ENCODE measurements at places on chromosomes 16 and 17.

DNA sequence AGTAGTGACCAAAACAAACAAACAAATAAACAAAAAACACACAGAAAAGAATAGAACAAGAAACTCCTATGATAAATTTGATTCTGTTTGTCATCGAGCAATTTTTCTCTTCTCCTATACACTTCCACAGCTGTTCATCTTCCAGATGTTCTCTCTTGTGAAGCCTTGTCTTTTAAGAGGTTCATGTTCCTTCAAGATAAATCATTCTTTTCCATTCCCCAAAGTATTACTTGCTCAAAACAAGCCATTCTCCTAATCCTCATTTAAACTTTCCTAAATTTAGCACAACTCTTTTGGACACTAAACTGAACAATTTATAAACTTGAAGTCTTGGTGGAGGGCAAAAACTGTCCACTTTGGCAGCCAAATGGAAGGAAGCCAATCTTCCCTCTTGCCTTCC, 103.3 kb downstream of the ABCA8 start:
- no peak for DNase-seq

GRCh38 chr17:70855401-70856054, 686.2 kb downstream of the KCNJ2 start:
- no peak for DNase-seq

GRCh38 chr17:43328650-43329049, 70.1 kb upstream of the ARL4D start:
- DNase-seq: no peak

DNA sequence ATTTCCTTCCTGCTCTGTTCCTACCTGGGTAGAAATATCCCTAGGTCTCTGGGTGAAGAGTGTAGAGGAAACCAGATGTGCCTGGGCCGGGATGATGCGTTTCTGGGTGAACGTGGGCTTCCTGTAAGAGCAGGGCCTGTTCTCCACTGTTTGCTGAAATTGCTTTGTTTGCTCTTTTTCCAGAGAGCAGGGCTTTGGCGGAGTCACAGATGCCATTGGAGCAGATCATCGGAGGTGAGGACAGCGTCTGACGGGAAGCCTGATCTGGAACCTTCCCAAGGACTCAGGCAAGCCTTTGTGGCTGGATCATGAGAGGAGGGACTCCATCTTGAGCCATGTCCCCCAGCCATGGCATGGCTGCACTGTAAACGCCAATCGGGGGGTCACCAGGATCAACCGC, 15.4 kb downstream of the DHODH start:
- no peak for DNase-seq

DNA sequence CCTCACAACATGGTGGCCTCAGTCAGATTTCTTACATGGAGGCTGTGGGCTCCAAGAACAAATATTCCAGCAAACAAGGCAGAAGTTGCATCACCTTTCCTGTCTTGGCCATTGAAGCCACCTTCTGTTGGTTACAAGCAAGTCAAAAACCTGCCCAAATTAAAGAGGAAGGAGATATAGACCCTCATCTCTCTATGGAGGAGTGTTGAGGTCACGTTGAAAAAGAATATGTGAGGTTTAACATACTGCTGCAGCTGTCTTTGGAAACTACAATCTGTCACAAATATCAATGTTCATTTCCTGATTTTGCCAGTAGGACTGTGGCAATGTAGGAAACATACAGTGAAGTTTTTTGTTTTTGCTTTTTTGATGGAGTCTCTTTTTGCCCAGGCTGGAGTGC, 211.4 kb downstream of the COPRS start:
- peak; percentile 40 for DNase-seq

DNA sequence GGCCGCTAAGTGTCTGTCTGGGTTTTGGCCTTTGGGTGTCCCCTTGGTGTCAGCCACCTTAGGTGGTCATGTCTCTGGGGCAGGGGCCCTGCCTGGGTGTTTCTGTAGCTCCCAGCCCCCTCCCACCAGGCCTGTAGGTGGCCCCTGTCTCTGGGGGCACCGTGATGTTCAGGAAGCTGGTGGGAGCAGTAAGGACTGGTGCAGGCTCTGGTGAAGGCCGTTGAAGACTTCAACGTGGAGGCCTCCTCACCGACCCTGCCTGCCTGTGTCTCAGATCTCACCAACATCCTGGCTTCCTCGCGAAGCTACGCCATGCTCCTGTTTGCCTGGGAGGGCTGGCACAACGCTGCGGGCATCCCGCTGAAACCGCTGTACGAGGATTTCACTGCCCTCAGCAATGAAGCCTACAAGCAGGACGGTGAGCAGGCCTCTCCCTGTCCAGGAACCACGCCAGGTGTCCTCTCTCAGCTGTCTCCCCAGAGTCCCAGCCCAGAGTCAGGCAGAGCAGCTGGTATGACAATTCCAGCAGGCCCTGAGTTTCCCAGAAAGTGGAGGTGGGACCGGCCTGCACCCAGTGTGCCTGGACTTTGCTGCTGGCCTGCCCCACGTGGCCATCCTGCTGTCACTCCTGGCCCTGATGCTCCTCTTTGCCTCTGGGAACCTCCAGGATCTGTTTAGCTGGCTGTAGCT, 2.8 kb downstream of the ACE start:
- no peak for DNase-seq

- DNase-seq: no peak
Measured at GRCh38 chr17:36485805-36486203, 677 bp upstream of the ZNHIT3 start.
